ENCODE measurements at places on chromosomes 4 and X.

GRCh38 chr4:82293304-82293703 is 80.5 kb downstream of the HNRNPD start:
- DNase-seq = peak; percentile 9

DNA sequence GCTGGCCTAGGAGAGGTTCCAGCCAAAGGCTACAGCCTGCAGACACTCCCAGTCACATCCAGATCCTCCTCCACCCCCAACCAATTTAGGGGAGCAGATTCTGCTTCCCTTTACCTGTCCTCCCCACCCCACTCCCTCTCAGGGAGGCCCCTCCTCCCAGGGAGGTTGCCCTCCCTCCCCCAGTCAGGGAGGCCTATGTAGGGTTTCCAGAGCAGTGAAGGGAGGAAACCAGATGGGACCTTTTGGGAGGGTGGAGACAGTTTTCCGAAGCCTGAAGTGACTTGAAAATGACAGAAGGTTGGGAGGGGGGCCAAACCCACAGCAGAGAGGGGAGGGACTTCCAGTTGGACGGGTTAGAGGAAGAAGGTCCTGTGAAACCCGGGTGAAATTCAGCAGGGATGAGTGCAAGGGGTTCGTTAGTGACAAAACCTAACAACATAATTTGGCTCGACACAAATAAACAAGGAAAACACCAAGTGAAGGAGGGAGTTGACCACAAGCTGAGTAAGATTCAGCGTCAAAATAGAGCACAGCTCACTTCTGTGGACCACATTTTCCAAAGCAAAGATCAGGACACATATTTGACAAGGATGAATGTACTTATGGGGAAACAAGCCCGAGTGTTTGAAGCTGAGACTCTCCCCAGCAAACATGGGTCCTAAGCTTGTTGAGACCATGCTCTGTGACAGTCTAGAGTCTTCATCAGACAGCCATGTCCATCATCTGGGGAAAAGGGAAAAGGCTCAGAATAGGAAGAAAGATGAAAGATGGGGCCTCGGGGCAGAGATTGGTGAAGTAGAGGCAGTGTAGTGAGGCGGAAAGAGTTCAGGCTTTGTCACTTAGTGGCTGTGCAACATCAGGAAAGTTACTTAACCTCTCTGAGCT is 46.4 kb downstream of the PRPS1 start:
- DNase-seq = no peak

DNA sequence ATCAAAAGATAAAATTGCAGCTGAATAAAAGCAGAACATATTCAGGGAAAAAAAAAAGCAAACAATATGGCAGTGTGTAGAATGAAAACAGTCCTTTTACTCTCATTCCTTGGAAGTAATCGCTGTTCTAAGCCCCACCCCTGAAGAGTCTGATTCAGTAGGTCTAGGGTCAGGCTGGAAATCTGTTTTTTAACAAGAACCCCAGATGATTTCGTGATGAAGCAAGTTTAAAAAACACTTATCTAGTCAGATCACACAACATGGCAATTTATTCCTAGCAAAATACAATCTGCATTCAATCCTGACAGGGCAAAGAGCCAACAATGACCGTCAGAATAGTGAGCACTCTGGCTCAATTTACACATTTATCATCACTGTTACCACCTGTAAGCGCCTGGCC is 16.1 kb downstream of the FAM120C start:
- DNase-seq = no peak

- no peak for DNase-seq
Observed at GRCh38 chr4:133162941-133163340, 13.8 kb downstream of the PCDH10 start.

- DNase-seq = no peak
Observed at GRCh38 chr4:152081024-152081423, 320.2 kb upstream of the GATB start.

DNA sequence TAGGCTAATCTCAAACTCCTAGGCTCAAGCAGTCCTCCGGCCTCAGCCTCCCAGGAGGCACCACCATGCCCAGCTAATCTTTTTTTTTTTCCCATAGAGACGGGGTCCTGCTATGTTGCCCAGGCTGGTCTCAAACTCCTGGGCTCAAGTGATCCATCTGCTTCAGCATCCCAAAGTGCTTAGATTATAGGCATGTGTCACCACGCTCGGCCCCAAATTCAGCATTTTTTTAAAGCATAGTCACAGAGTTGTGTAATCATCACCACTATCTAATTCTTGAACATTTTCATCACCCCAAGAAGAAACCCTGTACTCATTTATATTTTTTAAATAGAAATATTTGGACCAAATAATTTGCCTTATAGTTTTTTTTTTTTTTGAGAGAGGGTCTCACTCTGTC is 10.3 kb downstream of the CENPI start:
- no peak for DNase-seq

DNA sequence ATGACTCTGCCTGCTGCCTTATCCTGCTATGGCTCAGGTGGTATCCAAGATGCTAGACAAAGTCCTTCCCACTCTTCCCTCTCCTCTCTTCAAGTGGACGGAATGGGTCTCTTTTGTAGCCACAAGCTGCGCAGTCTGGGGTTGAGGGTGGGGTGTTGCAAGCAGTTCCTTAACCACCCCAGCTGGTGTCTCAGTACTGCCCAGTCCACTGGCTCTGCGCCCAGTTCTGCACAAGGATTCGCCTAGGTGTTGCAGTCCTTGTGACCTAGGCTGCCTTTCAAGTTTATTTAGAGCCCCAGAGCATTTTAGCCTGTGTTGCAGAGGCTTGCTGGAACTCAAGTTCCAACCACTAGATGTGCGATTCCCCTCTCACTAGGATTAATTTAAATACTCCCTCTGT is 120.7 kb downstream of the NEXMIF start:
- no peak for DNase-seq

DNA sequence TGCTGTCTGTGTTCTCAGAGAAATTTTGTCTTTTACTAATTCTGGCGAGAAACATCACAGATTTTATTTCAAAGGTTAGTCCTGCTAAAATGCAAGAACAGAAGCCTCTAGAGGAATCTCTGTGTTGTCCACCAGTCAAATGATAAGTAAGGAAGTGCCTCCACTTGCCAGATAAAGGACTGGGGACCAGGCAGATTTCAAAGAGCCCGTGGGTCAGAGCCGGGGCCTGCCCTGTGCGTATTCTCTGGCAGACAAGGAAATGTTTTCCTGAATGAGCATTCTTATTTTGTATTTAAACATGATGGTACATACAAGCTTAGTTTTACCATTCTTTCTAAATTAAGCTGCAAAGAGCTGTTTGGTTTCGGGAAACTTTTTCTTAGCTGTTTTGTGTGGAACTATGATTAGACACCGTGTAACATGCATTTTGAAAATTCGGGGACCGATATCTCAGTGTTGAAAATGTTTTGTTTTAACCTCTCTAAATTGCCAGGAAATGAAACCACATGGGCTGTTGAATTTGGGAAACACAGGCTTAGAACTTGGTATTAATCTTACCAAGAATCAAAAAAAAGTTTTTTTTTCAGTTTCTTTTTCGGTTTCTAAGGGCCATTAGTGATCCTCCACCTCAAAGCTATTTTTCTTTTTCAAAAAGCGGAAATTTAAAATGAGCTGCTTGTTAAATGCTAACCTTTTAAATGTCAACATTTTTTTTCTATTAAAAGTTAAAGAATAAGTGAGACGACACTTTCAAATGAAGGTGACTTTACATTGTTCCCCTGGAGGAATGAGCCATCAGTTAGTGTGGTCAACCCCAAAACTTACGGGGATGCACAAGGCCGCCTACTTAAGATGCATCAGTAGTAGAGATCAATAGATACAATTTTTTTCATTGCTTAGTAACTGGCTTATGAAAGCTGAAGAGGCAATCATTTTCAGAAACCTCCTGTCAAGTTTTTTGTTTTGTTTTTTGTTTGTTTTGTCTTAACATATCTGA is 89.6 kb upstream of the MTM1 start:
- peak; percentile 4 for DNase-seq

DNA sequence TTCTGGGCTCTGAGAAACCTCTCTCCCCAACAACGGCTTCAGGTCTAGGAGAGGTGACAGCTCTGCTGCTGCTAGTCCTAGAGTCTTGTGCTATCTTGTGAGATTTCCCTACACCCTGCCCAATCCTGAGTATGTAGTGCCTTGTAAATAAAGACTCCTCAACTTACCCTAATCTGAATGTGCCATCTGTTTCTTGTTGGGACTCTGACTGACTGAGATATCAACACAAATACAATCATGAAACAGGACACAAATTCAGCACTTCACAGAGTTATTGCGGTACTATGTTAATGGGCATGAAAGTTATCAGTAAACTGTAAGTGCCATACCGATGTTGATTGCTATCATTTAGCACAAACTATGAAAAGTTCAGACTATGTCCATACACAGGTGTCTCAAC is 529.0 kb upstream of the FTHL17 start:
- DNase-seq = no peak

GRCh38 chrX:142040906-142041305 is 137.2 kb downstream of the MAGEC1 start:
- no peak for DNase-seq

DNA sequence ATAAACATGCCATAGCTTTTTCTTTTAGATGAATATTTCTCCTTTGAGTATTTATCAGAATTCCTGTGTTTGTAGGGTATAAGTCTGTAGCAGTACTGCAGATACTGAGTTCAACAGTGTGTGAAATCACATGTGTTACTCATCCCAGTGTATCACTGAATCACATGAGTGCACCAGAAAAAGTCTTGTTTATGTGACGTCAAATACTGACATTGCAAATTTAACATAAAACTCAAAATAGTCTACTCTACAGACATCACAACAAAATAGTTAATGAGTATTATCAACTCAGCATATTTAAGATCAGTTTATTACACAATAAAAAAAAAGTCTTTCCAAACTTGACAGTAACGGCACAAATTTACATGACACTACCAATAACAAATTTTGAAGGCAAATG is 221.3 kb downstream of the DCTD start:
- no peak for DNase-seq

DNA sequence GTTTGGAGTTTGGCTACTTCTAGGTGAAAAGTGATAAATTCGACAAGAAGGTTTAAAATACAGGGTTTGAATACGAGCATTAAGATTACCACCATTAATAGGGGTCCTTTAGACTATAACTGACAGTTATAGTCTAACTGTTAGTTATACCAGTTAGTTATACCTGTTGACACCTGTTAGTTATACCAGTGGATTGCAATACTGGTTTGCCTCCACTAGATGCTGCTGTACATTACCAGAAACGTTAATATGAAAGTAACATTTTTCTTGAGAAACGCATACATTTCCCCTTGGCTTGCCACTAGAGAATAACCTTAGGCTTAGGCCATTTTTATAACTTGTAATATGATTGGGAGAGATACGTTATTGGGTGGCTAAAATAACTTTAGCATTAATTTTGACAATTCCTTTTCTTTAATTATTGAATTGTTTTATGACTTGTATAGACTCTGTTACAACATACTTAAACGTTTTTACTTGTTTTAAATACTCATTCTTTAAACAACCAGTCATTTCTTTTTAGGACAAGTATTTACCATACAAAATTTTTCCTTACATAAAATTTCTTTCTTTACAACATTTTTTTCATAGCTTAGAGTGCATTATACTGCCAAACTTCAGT is 911.2 kb downstream of the FSTL5 start:
- no peak for DNase-seq

DNA sequence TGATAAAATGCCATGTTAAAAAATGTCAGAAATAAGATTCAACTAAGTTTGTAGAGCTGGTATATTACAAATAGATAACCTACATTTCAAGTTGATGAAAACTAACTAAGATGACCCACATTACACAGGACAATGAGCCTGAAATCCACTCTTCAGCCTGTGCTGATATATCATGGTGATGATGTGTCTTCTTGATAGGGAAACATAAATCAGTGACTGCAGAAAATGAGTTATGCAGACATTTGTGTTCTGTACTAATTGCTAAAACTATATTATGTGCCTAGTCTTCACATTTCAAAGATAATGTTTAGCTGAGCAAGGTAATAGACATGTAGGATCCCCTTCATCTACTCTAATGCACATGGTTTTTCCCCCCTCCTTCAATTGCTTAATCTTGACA is 331.6 kb upstream of the F9 start:
- no peak for DNase-seq

GRCh38 chr4:173448608-173449379 is 49.9 kb upstream of the SCRG1 start:
- DNase-seq = no peak

DNA sequence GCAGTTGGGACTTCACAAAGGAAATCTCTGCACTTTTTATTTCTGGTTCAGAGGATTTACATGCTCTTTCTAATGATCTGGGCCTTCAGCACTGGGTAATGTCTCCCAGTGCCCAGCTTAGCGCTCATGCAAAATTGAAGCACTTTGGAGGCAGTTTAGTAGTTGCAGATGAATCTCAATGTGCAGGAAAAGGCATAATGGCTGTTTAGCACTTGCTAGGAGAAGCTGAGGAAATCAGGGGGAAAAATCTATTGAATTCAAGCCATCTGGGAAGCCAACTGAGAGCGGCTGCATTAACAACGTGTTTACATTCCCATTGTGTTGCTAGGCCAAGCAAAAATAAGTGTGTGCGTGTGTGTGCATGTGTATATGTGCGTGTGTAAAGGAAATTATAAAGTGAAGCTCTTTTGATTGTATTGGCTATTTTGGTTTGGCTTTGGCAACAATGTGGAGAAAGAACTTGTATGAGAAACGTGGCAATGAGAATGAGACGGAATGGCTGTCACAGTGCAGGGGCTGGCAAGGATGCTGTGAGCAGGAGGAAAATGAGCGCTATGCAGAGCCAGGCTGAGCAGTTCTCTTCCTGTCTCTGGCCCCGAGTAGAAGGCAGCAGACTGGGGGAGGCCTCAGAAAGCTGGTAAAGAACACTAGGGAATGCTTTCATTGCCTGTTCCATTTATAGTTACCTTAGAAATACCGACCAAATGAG is 231.5 kb downstream of the UNC5C start:
- no peak for DNase-seq

DNA sequence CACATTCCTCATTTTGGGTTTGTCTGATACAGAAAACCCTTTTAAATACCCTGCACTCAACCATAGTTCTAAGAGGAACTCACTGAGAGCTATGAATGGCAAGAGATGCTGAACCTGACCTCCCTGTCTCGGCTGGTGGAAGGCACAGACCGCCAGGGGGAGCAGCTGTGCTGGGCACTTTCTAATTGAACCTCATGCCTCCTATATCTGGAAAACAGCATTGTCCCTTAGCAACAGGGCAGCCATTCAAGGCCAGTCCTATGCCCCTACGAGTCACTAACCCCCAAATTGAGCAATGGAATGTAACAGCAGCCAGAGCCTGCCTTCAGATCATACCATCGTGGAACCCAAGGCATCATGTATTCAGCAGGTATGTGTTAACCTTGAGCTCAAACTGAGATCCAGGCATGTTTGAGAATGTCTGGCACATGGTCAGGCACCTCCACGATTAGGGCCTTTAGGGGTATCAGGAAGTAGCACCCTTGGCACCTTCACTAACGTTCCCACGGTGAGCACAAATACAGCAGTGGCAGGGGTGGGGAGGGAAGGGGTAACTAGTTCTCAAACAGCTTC is 5.1 kb downstream of the USP27X start:
- DNase-seq = peak; percentile 36

DNA sequence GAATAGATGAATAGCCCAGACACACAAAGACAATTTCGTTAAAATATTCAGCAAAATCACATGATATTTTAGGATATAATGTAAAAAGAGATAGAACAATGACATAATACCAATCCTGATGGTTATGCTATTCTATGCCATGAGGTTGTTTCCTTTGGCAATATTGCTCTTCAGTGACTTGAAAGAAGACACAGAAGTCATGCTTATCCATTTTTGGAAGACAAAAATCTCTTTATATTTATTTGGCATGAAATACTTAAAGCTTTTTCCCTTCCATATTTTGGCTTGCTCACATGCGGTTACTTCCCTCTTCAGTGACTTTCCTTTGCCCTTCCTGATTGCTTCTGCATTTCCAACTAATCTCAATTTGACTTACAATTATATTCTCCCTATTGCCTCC is 314.8 kb downstream of the IQCM start:
- DNase-seq = no peak

Measured in activated T-cell treated with anti-CD3 and anti-CD28 coated beads for 4 hours (primary cell).